ENCODE measurements at places on chromosomes 2 and 18.

GRCh38 chr2:178211460-178211859 is 17.1 kb downstream of the OSBPL6 start:
- DNase-seq = no peak

DNA sequence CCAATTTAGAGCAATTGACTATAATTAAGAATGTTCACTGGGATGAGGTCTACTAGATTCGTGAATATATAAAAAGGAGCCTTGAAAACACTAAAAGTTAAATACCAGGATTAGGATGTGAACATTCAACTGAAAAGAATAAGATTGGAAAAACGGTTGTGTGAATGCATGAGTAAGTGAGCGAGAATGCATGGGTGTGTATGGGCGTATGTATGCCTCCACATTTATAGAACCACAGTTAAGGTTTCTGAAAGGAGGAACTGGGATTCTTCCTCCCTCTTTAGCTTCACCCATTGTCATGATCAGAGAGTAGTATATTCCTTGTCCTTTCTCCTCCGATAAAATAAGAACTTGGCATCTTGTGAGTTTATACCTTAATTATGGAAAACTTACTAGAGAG is 151.1 kb upstream of the UBE2E3 start:
- DNase-seq = no peak

GRCh38 chr2:106363791-106364190 is 104.4 kb downstream of the RGPD3 start:
- no peak for DNase-seq

- DNase-seq = no peak
Measured at GRCh38 chr2:172120118-172120517, 17.4 kb upstream of the DLX2 start.

- no peak for DNase-seq
Measured at GRCh38 chr2:48560546-48561209, 30.7 kb downstream of the STON1 start.

GRCh38 chr18:36315736-36316135 is 18.2 kb downstream of the FHOD3 start:
- DNase-seq = no peak

- peak; percentile 30 for DNase-seq
Measured at GRCh38 chr2:1817256-1818051, 73.1 kb upstream of the PXDN start.

GRCh38 chr2:180495606-180496005 is 484.8 kb upstream of the UBE2E3 start:
- DNase-seq = no peak

DNA sequence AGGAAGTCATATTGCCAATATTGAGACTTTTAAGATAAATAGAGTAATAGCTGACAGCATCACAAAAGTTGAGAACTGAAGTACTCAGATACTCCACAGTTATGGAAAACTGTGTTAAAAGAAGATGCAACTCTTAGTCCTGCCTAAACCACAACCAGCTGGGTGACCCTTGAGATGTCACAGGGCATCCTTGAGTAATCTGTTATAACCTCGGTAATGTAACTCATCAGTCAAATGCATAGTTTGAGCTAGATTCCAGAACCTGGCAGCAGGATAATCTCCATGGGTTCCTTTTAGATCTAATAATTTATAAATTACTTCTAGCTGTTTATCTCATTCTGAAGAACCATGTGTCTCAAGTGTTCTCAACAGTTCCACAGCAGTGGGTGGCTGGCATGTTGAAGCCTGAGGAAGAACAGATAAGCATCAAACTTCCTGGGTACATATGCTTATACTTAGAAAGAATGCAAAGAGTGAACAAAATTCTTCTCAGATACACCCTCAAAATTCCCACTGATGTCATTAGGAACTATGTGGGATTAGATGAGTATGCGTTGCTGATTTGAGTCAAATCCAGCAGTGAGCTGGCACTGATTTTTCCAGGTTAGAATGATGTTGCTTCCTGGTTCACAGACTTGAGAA is 304.1 kb upstream of the ERBB4 start:
- DNase-seq = no peak

- DNase-seq = no peak
Measured at GRCh38 chr2:23524261-23524706, 139.3 kb downstream of the KLHL29 start.

DNA sequence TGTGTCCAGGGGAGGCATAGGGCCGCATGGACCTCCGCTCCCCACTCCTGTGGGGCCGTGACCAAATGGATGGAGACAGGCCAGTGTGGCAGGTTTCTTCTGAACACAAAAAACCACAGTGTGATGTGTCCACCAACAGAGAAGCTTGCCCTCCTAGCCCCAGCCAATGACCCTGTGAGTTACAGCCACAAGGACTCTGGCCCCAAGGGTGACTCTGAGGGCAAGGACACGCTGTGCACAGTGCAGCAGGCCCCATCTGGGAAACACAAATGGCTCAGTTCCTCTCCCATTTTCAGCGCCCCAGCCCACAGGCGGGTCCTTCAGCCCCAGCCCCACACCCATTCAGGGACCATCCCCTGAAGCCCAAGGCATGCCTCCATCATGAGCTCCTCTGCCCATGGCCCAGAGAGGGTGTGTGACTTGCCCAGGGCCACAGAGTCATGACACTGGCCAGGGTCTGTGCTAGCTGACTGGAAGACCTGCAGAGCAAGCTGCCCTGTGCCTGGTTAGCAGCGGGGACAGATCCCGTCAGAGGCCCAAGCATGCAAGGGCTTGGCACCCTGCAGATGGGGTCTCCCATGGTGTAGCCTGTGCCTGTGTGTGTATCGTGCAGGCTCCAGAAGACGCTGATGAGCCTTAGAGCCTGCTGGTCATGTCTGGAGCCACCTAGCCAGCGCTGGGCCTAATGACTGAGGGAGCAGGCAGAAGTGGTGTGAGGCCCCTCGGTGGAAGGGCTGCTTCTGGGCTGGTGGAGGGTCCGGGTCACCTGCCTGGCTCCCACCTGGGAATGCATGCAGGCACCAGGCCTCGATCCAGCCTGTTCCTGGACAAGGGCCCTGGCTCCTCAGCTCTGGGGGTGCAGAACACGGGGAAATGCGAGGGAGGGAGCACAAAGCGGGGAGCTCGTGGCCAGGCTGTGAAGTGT is 47.7 kb downstream of the HS6ST1 start:
- DNase-seq = no peak

GRCh38 chr2:222545823-222546795 is 109.8 kb downstream of the FARSB start:
- DNase-seq = no peak

GRCh38 chr2:33214857-33215256 is 261.6 kb upstream of the RASGRP3 start:
- DNase-seq = no peak

- no peak for DNase-seq
Measured at GRCh38 chr2:191582355-191582754, 95.6 kb upstream of the NABP1 start.

DNA sequence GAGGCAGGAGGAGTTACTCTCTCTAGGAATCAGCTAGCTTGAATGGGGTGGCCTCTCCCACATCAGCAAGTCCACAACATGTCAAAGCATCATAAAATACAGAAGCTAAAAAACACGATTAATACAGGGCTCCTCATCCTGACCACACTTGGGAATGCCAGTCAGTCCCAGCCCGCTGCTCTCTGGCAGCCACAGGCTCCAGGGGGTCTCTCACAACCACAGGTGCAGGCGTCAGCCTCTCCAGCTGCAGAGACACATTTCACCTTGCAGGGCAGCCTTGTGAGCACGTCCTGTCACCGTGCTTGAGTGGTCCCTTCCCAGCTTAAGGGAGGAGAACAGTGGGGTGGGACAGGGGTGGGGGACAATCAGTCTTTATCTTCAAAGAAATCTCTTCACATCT is 137.4 kb upstream of the SH3BP4 start:
- no peak for DNase-seq

GRCh38 chr2:118667348-118667747 is 180.1 kb downstream of the EN1 start:
- no peak for DNase-seq

DNA sequence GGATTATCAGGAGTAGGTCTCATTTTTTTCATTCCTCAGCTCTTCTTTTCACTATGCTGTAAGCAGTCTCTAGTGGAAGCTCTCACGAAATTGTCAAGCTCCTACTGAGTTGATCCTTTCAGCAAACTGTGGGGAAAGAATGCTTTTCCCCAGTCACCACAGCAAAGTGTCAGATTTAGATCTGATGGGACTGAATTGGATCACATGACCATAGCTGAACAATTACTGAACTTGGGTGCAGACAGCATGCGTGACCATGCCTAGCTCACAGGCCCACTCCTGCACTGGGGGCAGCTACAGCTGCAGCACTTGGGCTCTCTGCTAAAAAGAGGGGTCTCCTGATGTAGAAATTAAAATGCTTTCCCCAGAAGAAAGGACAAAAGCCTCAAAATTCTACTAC is 3.1 kb downstream of the ARHGAP15 start:
- no peak for DNase-seq

- no peak for DNase-seq
Measured at GRCh38 chr2:133986881-133987795, 266.7 kb upstream of the MGAT5 start.

- DNase-seq = no peak
Measured at GRCh38 chr18:9765501-9765900, 57.4 kb downstream of the RAB31 start.

GRCh38 chr2:197306024-197306695 is 4.4 kb downstream of the ANKRD44 start:
- no peak for DNase-seq

- DNase-seq = no peak
Measured at GRCh38 chr2:236557306-236558030, 12.2 kb upstream of the ACKR3 start.

GRCh38 chr18:51157215-51157614 is 40.3 kb downstream of the MEX3C start:
- no peak for DNase-seq

DNA sequence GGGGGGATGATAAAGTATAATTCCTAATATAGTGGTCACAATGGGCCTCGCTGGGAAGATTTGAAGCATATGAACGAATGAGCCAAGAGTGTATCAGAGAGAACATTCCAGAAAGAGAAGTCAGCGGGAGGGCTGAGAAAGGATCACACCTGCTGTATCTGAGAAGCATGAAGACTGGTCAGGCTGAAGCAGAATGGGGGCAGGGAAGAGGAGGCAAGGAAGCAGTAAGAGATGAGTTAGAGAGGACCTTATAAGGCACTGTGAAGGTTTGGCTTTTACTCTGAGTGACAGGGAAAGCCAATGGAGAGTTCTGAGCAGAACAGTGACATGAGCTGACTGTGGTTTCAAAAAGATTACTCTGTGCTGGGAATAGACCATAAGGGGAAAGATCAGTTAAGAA is 73.5 kb downstream of the CHN1 start:
- DNase-seq = no peak

DNA sequence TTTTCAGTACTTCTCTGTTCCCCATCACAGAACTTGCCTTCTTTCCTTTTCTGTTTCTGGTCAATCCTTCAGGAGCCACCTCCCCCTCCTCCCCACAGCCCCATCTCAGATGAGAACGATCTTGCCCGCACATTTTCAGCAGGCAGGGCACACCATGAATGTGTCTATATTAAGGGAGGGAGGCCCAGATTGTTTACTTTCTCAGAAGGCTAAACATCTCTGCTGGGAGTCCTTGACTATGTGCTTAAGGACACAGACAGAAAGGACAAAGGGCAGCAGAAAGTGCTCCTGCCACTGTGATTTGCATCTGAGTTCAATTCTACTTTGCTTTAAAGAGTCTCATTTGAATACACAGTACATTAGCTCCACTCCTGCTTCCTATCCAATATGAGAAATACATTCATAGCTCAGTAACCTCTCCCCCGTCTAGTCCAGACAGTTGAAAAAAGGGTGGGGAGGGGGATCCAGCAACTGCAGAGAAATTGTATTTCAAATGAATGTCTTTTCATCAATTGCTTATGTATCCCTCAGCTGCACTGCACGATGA is 175.0 kb upstream of the PARD3B start:
- DNase-seq = no peak

GRCh38 chr2:156541229-156541628 is 105.0 kb downstream of the GPD2 start:
- no peak for DNase-seq

Data from stimulated activated CD8-positive, alpha-beta memory T cell treated with anti-CD3 and anti-CD28 coated beads, Interleukin-4, amount 100 ng/mL, for 1 hour (primary cell).